ENCODE measurements at places on chromosomes 1 and 21.

- no peak for DNase-seq
Measured at GRCh38 chr1:112793631-112794565, 78.8 kb upstream of the PPM1J start.

- no peak for DNase-seq
Measured at GRCh38 chr1:55773211-55773940, 558.2 kb upstream of the USP24 start.

DNA sequence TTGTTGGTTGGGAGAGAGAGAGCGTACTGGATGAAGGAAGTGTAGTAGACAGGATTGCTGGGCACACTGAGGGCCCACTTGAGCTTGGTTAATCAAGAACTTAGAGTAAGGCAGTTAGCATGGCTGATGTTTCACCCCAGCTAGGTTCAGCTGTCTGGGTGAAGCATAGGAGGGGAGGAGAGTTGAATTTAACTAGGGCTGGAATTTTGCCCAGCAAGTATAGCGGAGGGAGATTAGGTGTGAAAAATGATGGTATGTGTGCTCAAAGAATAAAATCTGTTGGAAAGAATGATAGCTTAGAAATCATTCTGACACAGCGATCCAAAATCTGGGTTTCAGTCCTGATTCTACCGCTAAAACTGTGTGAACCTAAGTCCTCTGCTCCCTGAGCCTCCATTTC, 461.5 kb upstream of the PROX1 start:
- DNase-seq: no peak

DNA sequence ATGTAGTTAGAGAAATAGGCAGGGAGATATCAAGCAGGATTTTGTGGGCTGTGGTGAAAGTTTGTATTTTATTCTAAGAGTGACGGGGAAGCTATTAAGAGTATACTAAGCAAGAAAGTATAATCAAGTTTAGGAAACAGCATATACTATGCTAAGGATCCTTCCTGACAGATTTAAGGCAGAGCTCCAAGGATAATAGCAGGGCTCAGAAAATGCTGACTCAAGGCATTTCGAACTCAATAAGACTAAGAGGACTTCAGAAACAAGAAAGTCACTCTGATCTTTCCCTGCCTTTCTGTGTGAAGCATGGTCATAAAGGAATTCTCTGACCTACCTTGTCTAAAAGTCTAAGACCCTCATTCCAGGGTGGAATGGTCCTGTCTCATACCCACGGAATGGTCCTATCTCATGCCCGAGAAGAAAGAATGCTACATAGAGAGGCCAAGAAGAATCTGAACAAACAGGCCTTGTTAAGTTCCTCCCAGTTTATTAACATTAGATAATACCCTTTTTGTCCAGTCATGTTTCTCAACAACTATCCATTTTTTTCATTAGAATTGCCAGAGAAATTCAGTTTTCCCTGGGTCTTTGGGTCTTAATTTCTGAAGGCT, 59.1 kb downstream of the HFM1 start:
- no peak for DNase-seq

DNA sequence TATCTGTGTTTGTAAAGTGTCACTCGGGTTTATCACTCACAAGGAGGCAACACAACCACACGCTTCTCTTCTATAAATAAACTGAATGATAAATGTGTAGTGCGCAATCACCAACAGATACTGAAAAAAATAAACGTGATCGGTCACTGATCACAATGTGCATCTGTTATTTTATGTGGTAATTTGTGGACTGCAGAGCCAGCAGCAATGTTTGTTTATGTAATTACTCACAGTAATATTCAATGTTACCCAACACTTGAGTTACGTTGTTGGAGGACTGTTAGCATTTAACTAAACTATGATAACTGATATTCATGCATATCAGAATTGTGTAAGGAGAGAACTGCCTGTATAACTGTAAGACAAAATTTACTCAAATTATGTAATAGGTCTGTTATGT, 129.6 kb downstream of the USH2A start:
- no peak for DNase-seq

GRCh38 chr1:180815188-180815587, 97.5 kb upstream of the KIAA1614 start:
- DNase-seq: no peak

DNA sequence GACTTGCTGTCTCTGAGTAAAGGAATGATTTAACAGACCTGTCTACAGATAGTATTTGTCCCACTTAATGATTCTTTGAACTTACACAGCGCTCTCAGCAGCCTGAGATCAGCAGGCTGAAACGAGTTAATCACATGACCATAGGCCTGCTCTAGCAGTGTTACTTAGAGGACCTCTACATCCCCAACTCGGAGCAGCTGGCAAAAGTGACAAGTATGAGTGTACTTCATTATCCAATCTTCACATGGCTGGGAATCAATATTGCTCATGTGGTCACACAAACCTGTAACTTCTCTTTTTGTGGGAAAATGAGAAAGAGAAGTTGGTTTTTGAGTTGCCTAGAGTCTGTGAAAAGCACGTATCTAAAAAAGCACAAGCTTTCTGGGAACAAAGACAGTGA, 11.4 kb upstream of the ATP13A2 start:
- no peak for DNase-seq

- no peak for DNase-seq
Measured at GRCh38 chr1:102097451-102097850, 100.7 kb upstream of the OLFM3 start.

DNA sequence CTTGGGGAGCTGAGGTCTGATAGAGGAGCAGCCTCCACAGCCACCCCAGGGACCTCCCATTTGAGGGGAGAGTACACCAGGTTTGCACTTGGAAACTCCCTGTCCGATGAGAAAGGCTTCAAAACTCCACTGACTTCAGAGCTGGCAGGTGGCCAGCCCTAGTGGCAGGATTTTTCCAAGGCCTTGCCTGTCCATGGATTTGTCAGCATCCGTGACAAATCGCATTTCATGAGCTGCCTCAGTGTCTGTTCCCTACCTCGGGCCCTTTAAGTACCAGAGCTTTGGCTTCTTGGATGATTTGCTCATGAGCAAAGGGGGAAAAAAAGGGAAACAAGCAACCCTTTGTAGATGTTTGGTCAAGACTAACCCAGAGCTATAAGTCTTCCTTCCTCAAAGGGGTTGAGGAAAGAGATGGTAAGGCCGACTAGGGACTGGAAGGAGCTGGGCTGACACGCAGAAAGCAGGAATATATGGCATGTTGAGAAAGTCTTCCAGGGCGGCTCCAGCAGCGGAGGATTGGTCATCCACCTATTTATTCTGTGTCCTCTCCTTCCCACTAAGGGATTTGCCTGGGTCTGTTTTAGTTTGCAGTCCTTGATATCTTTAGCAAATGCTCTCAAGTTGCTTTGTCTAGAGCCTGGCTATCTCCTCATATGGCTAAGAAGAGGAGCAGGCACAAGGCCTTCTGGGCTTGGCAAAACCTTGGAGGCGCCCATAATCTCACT, 2.7 kb upstream of the HSPG2 start:
- peak; percentile 62 for DNase-seq

- no peak for DNase-seq
Measured at GRCh38 chr1:202621446-202621845, 88.8 kb downstream of the SYT2 start.

DNA sequence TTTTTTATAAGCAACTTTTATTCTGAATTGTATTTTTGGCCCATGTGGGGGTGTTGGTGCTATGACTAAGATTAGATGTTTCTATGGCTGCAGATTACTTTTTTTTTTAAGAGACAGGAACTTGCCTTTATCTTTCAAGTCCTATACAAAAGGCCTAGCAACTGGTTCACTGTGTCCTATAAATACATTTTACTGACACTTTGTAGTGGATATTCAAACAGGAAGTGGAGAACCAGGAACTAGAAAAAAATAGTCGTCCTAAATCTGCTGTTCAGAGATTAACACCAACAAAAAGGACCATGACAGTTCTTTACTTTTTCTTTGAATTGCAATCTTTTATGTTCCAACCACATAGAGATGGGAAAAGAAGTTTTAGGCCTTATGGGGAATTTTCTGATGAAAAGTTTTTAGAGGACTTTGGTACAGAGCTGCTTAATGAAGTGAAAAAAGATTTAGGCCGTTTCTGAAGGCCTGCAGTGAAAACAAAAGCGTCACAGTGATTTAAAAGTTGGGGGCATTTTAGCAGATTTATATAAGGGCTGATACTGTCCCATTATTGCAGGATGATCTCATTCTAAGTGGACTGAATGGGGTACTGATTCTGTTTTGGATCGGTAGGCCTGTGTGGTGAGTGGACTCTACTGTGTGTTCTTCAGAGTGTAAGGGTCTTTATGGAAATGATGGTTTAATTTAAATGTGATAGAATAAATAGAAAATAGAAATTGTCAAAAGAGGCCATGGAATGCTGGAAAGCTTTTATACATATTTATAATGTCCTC, 136.4 kb upstream of the DEPDC1 start:
- DNase-seq: no peak

DNA sequence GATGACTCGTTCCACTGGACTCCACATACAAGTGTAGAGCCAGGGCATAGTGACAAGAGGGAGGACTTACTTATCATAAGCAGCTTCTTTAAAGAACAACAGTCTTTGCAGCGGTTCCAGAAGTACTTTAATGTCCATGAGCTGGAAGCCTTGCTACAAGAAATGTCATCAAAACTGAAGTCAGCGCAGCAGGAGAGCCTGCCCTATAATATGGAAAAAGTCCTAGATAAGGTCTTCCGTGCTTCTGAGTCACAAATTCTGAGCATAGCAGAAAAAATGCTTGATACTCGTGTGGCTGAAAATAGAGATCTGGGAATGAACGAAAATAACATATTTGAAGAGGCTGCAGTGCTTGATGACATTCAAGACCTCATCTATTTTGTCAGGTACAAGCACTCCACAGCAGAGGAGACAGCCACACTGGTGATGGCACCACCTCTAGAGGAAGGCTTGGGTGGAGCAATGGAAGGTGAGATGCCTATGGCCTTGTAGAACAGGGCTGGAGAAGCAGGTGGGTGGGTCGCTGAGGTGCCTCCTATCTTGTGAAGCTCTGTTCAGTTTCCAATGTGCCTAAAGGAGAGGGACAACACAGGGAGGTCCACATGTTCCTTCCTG, 12.1 kb downstream of the MIA3 start:
- no peak for DNase-seq

GRCh38 chr1:187294421-187295201, 465.9 kb downstream of the PLA2G4A start:
- no peak for DNase-seq

DNA sequence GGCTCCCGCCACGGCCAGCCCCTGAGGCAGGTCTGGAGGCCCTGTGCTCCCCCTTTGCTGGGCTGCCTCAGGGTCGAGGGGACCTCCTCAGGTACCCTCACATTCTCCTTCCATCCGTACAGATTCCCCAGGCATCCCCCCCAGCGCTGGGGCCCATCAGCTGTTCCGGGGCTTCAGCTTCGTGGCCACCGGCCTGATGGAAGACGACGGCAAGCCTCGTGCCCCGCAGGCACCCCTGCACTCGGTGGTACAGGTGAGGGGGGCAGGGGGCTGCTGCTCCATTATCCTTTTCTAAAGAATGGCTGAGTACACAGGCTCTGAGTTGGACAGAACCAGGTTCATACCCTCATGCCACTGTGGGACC, 29.1 kb downstream of the RPS6KA1 start:
- no peak for DNase-seq

GRCh38 chr1:224256640-224257039, 73.3 kb downstream of the NVL start:
- no peak for DNase-seq

GRCh38 chr1:239025223-239025622, 361.1 kb upstream of the CHRM3 start:
- DNase-seq: no peak

- no peak for DNase-seq
Measured at GRCh38 chr1:100387209-100387608, 34.9 kb downstream of the CDC14A start.

DNA sequence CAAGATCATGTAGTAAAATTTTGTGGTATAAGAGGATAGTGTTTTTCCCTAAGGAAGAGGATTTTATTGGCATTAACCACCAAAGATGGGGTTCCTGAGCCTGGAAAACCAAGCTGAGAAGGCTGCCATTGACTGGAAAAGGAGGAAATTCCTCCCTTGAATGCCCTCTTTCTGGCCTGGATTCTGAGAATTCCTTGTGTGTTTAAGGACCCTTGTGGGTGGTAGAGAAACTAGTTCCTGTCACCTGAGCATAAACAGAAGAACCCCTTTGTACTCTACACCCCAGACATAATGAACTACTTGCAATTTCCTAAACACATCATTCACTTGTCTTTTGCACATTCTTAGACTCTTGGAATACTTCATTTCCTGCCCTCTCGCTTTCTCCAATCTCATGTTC, 33.1 kb upstream of the CEP350 start:
- DNase-seq: no peak

GRCh38 chr1:38831731-38832369, 27.7 kb downstream of the RRAGC start:
- DNase-seq: no peak

DNA sequence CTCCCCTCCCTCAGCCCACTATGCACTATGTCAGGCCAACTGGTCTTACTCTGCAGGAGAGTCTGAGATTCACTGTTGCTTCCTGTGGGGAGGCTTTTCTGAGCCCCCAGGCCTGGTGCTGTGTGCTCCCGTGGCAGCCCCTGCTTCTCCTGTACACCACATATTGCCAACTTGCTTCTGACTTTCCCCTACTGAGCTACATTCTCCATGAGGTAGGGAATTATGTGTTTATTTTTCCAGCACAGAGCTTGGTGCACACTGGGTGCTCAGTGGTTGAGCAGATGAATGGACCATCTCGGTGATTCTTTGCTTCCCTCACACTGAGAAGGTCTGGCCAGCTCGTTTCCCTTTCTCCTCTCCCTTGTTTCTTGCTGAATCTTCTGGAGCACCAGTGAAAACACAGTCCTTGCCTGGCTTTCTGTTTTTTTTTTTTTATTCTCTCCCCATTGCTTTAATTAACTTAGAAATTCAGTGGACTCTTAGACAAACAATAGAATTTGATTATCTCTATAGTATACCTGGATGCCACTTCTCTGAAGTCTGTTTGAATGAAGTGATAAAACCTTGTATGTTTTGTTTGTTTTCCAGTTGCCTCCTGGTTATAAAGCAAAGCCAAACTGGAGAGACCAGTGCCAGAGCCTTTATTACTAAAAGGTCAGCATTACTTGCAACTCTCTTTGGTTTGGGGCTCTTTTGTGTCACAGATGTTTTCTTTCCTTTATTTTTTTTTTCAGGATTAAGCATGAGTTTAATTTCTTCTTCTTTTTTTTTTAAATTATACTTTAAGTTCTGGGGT, 50.3 kb upstream of the CNIH3 start:
- DNase-seq: no peak

DNA sequence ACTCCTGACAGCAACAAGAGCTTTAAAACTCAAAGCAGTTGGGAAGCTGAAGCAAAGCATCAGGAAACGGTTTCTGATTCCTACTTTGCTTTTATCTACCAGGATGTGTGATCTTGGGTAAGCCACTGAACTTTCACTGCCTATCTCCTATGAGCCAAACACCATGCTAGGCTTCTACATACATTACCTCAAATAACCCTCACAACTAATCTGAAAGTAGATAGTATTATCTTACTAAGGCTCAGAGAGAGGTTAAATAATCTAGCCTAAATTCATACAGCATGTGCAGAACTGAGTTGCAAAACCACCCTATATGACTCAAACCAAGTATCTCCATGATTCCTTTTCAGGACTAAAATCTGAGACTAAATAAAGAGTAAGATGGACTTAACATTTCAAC, 83.8 kb downstream of the EVI5 start:
- no peak for DNase-seq

Data from NCI-H446 (cell line).